ENCODE measurements at places on chromosomes 12 and 14.

- no peak for DNase-seq
Measured at GRCh38 chr12:75081305-75081704, 128.3 kb downstream of the KCNC2 start.

DNA sequence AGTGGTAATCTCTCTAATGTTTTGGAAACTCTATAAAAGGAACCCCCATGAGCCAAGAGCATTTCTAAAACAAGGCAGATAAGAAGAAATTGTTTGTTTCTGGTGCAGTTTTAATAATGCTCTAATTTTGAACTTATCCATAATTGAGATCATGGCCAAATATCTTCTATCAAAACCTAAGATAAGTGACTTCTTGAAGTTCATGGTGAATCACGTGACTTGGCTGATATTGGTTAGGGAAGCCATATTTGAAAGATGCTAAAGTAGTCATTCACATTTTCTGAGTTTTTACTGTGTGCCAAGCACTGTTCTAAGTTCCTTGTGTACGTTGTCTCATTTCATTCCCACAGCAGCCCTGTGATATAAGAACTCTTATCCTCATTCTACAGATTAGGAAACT, 157.9 kb downstream of the KICS2 start:
- no peak for DNase-seq

DNA sequence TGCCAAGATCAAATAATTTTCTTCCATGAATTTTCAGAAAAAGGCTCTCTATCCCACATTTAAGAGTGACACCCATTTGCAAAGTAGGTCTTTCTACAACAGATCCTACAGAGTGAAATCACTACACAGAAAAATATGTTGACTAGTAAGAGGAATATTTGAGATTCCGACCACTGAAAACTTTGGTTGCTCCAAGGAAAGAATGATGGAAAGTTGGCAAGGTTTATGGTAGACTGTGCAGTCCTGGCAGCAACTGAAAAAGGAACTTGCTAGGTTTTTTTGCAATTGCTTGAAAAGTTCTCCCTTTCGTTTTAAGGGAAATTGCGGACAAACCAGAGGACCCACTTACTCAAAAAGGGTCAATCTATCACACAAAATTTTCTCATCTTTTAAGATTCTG, 83.1 kb upstream of the TSPAN8 start:
- no peak for DNase-seq

DNA sequence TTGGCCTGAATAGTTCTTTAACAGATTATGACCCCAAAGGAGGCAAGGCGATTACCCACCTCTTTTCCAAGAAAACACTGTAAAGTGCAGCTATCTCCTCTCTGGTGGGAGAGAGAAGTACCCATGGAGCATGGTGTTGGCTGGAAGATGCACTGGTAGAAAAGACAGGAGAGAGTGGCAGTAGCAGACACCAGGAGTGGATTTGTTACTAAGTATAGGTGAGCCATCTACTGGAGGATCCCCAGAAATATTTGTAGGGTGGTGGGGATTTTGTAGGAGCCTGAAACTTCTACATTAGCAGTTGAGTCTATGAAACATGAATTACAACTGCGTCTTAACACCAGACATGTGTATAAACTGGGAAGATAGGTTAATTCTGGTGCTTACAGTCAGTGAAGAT, 148.0 kb downstream of the SLC38A4 start:
- DNase-seq: no peak

- no peak for DNase-seq
Measured at GRCh38 chr12:75656648-75657047, 145.2 kb upstream of the KRR1 start.

DNA sequence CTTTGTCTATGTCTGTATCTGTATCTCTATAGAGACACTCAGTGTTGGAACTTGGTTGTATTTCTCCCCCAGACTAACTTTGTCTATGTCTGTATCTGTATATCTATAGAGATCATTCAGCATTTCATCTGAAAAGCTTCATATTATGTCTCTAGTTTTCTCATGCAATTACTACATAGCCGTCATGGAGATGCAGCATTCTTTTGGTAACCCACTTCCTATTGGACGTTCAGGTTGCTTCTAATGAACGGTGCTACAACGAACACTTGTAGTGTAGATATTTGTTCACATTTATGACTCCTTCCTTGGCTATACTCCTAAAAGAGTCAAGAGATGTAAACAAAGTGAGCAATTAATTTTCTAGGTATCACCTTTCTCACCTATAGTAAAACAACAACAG, 81.5 kb upstream of the KCNA1 start:
- no peak for DNase-seq

DNA sequence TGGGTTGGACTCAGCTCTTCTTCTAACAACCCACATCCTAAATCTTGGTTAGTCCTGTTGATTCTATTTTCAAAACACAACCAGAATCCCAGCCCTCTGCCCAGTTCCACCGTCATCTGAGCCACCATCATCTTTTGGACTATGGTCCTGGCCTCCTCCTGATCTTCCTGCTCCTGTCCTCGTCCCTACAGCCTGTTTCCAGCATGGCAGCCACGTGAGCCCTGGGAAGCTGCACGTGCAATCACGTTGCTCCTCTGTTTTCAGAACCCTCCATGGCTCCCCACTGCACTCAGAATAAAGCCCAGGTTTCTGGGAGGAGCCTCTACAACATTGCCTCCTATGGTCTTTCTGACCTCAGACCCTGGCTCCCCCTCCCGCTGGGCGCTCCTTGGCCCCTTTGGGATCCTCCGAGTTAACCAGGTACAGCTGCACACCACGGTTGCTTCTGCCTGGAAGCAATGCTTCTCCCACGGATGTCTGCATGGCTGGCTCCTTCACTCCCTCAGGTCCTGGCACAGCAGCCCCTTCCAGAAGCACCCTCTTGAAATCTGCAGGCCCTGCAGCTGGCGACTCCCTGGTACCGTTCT, 44.5 kb downstream of the BEGAIN start:
- DNase-seq: no peak

DNA sequence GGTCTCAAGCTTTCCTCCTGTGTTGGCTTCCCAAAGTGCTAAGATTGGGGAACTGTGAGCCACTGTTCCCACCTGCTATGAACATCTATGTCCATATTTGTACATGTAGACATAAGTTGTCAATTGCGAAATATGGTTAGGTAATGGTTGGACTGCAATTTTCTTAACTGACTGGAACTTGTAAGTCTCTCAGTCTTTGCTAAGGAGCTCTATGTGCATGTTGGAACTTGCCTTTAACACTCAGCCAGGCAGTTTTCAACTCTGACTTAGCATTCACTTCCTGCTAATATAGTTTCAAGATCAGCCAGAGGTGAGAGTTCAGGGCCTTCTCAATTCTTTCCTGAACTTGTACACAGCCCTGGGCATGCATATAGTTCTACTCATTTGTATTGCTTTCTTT, 44.5 kb upstream of the EEA1 start:
- no peak for DNase-seq

DNA sequence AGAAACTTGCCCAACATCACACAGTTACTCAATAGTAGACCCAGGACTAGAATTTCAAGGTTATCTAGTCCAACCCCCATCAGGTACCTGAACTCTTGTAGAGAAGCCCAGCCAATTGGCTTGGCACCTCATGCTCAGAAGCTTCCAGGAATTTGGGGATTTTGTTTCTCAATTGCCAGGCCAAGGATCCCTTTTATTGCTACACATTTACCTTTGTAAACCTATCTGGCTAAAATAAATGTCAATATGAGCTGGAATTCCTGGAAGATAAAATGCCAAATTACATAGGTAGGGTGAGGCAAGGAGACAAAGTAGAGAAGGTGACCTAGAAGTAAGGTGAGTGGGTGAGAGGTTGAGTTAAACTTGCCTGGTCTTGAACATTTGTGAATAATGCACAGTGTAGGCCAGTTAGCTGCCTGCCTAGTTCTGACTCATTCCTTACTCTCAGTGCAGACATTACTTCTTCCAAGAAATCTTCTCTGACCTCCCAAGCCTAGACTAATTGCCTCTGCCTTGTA, 36.3 kb downstream of the SDR9C7 start:
- no peak for DNase-seq

GRCh38 chr14:64363265-64363846, 24.8 kb upstream of the MTHFD1 start:
- DNase-seq: no peak

Data from femur (tissue), 1 donor.